ENCODE measurements at places on chromosomes 16 and 17.

DNA sequence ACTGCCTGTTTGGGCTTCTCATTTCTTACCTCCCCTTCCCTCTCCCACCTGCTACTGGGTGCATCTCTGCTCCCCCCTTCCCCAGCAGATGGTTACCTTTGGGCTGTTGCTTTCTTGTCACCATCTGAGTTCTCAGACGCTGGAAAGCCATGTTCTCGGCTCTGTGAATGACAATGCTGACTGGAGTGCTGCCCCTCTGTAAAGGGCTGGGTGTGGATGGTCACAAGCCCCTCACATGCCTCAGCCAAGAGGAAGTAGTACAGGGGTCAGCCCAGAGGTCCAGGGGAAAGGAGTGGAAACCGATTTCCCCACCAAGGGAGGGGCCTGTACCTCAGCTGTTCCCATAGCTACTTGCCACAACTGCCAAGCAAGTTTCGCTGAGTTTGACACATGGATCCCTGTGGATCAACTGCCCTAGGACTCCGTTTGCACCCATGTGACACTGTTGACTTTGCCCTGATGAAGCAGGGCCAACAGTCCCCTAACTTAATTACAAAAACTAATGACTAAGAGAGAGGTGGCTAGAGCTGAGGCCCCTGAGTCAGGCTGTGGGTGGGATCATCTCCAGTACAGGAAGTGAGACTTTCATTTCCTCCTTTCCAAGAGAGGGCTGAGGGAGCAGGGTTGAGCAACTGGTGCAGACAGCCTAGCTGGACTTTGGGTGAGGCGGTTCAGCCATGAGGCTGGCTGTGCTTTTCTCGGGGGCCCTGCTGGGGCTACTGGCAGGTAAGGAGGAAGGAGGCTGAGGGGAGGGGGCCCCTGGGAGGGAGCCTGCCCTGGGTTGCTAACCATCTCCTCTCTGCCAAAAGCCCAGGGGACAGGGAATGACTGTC, at the start of gene CD68:
CD68 (plus strand) TSS at position 638 of the 833 bp plus-strand sequence; CDS start at position 678, 40 bp downstream.
- no peak for DNase-seq

GRCh38 chr16:46929378-46930332, 43.8 kb downstream of the DNAJA2 start:
- DNase-seq: peak; percentile 62

GRCh38 chr17:48483471-48484131, 47.2 kb downstream of the HOXB1 start:
- no peak for DNase-seq

DNA sequence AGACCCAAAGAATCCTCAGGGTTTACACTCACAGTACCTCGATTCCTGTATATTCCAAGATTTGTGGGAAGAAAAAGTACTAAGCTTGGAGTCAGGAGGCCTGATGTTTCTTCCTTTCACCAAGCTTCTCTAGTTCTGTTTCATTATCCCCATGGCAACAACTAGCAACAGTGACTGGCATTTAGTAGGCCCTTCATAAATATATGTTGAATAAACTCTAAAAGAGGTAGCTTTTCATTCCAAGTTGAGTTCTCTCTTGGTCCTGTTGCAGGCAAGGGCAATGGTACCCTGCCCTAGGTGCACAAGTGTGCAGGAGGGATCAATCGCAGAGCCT, 527 bp upstream of the UBE2Z start:
- DNase-seq: no peak

DNA sequence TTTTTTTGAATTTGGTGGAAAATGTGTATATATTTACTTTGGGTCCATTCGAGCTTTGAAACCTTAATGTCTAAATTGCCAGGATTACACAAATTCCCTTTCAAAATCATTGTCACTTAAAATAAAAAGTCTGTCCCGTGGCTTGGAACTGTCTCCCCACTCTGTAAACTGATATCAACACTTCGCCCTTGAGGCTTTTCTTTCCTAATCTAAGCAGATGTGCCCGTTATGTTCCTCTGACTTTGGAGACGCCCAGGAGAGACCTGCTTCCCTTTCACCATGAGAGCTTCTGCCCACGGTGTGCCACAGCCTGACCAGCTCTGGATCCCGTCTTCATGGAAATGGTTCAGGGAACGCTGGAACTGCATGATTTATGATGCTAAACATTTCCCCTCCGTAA, 151.3 kb downstream of the C16orf95 start:
- no peak for DNase-seq

- no peak for DNase-seq
Measured at GRCh38 chr17:59853168-59853918, 39.4 kb downstream of the TUBD1 start.

- DNase-seq: no peak
Measured at GRCh38 chr17:28899212-28899815, 1.8 kb upstream of the FLOT2 start.

GRCh38 chr17:79252886-79253285, 178.3 kb downstream of the ENGASE start:
- DNase-seq: no peak

- DNase-seq: no peak
Measured at GRCh38 chr17:49370971-49371834, 9.2 kb upstream of the ZNF652 start.

DNA sequence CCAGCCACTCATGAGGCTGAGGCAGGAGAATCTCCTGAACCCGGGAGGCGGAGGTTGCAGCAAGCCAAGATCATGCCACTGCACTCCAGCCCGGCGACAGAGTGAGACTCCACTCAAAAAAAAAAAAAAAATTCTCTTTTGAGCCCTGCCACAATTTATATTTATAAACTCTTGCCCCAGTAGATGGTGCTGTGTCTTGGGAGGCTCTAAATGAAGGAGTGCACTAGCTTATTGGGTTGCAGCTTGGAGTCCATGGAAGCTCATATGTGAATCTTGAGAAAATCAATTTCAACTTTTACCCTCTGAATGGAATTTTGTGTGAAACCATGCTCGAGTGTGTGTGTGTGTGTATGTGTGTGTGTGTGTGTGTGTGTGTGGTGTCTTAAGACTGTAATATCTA, 420.1 kb downstream of the HS3ST4 start:
- no peak for DNase-seq

DNA sequence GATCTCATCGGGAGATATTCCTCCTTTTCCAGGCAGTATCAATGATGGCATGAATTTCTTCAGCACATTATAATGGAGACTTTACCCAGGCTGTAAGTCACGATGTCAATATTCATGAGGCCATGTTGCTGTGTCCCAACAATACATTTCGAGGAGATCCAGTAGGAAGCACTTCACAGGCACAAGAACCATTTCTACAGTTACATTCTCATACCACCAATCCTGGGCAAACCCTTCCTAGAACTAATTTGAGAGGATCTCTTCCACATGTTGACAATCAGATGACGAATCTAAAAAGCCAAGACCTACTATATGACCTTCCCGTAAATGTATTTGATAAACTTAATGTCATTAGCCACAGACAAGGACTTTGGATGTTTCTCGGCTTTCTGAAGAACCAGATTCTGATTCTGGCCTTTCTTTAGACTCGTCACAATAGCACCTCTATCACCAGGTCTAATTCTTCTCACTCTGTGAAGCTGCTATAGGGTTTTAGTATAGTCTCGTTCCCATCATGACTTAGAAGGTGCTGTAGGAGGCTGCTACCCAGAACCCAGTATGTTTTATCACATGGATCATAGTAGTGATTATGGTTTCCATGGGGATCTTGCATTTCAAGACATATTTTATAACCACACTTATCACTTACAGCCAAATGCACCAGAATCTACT, 40.2 kb downstream of the C16orf87 start:
- no peak for DNase-seq

GRCh38 chr16:747978-748746, 7.4 kb upstream of the CIAO3 start:
- no peak for DNase-seq

DNA sequence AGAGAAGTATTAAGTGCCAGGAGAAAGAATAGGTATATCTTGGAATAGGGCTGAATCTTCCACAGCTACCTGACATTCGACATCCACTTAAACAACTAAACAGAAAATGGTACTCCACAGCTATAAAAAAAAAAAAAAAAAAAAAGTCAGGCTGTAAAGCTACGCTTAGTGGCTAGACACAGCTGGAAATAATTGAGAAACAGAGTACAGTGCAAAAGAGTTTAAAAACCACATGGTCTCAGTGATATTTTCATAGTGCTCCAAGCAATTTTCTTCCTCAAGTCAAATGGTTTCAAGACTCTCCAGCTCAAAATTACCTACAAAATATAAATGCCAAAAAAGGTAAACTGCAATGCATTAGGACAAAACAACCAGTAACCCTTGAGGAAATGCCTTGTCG, 607.1 kb downstream of the KCNJ2 start:
- no peak for DNase-seq

- no peak for DNase-seq
Measured at GRCh38 chr16:29736112-29736511, 9.7 kb downstream of the C16orf54 start.

DNA sequence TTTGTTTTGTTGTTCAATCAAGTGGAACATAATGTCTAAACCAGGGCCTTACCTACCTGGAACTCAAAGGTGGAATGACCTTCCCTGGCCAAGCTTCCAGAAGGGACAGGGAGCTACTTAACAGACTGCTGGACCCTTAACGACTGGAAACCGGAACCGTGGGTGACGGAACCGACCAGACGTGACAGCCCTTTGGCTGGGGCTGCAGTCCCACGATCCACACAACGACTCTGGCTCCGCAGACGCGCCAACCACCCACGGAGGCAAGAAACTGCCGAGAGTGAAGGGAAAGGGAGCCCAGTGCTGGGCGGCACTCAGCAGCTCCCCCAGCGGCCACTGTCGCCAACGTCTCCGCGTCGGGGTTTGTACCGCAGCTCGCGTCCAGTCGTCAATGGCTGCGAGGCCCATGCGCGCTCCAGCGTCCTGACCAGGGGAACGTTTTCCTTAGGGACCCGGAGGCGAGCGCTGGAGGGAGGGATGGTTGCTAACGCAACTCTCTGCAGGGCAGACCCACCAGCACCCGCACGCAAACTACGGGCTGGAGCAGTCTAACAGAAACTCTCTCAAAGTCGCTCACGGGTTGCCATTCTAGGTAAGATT, 5.5 kb upstream of the KIF22 start:
- peak; percentile 51 for DNase-seq

- no peak for DNase-seq
Measured at GRCh38 chr17:39678340-39679116, 9.3 kb downstream of the PGAP3 start.

DNA sequence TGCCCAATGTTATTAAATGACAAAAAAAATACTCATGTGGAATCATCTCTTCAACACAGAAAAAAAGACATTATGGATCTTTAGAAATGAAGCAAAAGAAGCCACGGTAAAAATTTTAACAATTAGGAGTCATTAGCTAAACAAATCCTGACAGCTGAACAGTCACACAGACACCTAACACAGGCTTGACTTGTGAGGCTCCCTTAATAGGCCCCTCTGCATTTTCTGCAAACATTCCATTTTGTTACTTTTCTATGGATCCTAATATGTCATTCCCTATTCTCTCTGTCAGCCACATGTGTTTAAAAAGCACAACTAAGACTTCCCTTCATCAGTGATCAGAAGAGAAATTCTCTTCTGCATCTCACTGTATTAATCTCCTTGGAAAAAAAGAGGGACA, 1331.5 kb downstream of the CDH8 start:
- DNase-seq: no peak

GRCh38 chr16:70738083-70738977, 52.5 kb upstream of the MTSS2 start:
- DNase-seq: peak; percentile 17

Measured in caudate nucleus (tissue), 63 donors.